ENCODE measurements at places on chromosomes 3 and 15.

DNA sequence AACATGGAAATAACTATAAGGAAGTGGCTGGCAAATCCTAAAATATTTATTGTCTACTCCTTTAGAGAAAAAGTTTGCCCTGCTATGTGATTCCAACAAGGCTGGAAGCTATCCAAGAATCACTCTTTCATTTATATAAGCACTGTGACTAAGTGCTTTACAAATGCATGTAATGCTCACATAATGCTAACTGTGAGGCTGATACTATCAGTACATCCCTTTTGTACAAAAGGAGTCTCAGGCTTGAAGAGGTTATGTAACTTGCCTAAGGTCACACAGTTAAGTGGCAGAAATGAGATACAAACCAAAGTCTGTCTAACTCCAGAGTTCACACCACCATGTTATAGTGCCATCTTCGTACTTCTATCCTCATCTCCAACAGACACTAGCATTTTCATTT is 17.0 kb downstream of the TOPBP1 start:
- peak; percentile 42 for DNase-seq

DNA sequence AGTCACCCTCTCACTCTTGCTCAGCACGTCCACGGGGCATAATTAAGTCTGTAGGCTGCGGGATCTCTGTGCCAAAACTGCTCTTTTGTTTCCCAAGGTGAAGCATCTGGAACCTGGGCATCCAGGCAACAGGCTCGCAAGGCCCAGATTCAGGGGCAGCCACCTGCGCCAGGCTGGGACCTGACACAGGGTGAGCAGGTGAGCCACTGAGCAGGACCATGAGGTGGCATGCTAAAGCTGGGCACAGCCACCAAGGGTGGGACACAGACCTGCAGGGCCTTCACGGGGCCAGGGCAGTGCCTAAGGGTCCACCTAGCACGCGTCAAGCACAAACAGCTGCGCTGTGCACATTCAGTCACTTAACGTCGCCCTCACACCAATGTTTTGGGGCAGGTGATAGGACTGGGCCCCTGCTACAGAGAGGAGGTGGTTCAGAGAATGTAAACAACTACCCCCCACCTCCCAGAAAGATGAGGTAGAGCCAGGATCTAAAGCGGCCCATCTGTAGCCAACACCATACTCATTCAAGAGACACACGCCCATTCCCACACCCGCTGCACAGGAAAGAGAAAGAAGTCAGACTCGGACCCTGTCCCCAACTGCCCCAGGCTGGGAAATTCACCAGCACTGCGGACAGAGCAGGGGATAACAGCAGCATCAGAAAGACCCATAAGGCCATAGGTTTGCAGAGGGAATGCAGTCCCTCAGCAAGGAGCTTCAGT is 16.3 kb downstream of the XXYLT1 start:
- no peak for DNase-seq

DNA sequence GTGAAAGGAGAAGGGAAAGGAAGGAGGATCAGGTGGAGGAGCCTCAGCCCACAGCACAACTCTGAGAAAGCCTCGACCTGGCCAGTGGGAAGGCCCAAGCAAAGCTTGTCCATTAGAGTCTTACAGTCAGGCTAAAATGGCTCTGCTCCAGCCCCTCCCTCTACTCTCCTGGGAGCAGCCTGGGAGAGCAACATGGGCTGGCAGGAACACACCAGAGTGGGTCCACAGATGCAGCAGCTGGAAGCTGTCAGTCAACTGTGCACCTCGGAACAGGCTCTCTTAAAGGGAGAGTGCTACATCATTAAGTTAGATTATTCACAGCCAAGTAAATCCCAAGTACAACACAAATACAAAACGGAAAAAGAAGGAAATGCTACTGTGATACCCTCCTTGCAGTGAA is 98.0 kb upstream of the LIMD1 start:
- DNase-seq, result no peak

- DNase-seq, result no peak
Measured at GRCh38 chr3:26591926-26592325, 30.6 kb upstream of the LRRC3B start.

DNA sequence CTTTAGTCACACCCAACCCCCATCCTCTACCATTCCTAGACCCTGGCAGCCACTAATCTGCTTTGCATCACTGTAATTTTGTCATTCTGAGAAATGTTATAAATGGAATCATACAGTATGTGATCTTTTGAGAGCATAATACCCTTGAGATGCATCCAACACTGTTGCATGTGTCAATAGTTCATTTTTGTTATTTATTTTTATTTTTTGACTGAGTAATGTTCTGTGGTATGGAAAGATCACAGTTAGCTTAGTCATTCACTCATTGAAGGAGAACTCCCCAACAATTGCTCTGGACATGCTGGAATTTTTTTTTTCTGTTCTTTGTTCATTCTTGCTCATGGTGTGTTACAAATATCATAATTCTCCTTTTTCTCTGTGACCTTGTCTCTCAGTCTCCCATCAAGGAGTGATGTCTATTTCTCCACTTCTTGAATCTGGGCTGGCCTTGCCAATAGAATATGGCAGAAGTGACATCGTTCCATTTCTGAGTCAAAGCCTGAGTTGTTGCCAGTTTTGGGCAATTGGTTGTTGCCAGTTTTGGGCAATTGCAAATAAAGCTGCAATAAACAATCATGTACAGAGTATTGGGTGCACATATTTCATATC is 6.8 kb upstream of the ADPGK start:
- no peak for DNase-seq

GRCh38 chr3:19688767-19689166 is 245.2 kb downstream of the EFHB start:
- peak; percentile 4 for DNase-seq

GRCh38 chr3:40660554-40660953 is 135.8 kb downstream of the ZNF621 start:
- DNase-seq, result no peak

DNA sequence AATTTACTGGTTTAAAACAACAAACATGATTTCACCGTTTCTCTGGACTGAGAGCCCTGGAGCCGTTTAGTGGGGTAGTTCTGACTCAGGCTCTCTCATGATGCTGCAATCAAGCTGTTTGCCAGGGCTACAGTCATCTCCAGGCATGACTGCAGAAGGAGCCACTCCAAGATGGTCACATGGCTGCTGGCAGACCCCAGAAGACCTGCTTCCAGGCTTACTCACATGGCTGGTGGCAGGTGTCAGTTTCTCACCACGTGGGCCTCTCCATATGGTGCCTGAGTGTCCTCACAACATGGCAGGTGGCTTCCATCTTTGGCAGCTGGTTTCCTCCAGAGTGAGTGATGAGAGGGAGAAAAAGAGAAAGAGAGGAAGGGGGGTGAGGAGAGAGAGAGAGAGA is 378.3 kb upstream of the RGMA start:
- DNase-seq, result peak; percentile 22

DNA sequence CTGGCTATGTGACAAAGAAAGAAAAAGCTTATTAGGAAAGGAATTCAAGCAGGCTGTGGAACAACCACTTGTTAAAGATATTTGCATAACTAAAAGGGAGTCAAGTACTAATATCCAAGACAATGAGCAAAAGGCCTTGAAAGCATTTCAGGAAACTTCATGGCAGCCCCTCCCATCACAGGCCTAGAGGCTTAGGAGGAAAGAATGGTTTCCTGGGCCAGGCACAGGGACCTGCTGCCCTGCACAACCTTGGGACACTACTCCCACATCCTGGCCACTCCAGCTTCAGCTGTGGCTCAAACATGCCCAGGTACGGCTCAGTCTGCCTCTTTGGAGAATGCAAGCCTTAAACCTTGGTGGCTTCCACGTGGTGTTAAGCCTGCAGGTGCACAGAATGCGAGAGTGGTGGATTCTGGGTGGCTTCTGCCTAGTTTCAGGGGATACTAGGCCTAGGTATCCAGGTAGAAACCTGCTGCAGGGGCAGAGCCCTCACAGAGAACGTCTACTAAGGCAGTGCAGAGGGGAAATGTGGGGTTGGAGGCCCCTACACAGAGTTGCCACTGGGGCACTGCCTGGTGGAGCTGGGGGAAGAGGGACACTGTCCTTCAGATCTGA is 121.6 kb downstream of the OPA1 start:
- DNase-seq, result no peak

GRCh38 chr3:134368751-134369105 is 5.5 kb downstream of the AMOTL2 start:
- no peak for DNase-seq

DNA sequence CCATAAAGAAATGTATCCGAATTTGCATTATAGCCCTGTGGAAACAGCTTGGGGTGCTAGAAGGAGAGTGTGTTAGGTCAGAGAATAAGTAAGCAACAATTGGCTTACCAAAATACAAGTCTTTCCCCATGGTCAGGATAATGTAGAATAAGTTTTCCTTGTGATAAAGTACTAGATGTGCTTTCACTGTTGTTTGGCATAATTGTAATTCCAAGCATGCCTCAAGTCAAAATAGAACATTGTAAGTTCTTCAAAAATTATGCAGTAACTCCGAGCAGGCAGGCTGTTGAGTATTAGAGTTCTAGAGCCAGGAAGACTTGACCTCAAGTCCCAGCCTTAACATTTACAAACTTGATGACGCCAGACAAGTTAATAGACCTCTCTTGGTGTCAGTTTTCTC is 242.0 kb downstream of the TUSC7 start:
- no peak for DNase-seq

DNA sequence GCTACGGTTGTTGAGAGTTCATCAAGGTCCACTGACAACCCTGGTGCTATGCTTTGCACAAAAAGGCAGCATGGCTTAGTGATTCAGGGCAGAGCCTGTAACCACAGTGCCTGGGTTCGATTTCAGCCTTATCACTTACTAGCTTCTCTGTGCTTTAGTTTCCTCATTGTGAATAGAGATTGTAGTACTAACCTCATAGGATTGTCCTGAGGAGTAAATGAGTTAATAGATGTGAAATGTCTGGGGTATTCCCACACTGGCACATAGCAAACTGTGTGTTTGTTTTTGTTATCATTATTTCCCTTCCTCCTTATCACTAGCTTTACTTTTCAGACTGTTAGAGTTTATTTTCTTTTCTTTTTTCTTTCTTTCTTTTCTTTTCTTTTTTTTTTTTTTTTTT is 16.3 kb downstream of the CRTAP start:
- no peak for DNase-seq

DNA sequence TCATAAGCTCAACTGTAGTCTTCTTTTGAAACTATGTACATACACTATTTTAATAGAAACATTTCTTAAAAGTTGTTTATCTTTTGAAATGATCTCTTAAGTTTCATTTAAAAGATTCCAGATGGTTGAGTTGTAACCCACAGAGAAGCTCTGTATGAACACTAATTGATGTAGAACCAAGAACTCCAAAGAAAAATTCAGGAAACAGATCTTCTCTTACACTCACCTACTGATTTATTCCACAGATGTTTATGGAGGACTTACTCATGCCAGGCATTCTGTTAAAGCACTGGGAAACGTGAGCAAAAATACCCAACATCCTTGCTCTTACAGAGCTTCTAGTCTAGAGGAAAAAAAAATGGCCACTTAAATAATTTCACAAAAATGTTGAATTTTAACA is 551.1 kb downstream of the NAALADL2 start:
- DNase-seq, result no peak

- DNase-seq, result no peak
Measured at GRCh38 chr3:183564046-183564445, 8.5 kb upstream of the KLHL6 start.

DNA sequence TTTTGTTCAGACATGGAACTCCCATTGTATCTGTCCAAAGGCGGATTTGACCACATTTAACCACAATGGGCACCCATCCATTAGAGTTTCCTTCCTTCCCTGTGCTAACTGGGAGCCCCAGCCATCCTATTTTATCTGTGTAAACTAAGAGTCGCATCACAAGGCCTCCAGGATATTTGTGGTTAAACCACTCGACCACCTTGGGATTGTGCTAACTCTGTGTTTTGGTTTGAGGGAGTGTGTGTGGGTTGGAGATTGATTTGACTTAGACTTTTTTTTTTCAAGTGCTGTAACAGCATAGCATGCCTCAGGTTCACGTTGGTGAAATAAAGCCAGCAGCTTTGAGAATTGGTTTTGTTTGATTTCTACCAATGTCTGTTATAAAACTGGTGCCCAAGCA is 100.4 kb upstream of the TP63 start:
- no peak for DNase-seq

DNA sequence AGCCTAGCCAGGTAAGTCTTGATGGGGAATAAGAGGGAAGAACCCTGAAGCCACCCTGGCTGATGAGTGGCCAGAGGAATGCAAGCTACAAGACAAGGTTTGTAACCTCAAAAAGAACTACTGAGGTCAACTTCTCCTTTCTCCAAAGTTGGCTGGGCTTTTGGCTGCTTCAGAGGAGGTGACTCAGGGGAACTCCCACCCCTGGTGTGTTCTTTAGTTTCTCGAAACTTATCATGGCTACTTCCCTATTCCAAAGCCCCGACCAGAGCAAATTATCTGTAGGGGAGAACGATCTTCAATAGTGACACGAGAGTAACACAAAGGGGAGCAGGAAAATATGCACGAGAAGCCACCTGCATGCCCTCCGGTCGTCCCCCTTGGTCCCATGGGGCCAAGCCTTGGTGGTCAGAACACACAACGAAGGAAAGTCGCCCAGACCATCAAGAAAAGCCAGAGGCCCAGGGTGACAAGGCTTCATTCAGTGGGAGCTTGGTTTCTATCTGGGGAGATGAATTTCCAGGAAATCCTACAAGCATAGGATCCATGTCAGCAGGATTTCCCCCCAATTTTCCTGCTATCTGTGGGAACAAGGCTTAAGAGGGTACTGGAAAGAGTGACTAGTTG is 6.5 kb upstream of the BCL2A1 start:
- DNase-seq, result no peak

DNA sequence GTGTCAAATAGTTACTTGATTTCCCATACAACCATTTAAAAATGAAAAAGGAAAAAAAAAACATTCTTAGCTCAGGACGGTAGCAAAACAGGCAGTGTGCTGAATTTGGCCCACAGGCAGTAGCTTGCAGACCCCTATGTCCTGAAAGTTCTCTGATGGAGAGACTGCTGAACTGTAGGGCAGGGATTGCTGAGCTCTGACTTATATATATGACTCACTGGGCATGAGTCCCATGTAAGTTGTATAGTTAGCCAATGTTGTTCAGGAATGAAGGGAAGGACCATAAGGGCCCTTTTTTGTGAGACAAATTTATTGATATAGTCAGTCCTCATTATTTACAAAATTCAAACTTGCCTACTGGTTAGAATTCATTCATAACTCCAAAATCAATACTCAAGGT is 36.9 kb upstream of the FRMD4B start:
- DNase-seq, result no peak

DNA sequence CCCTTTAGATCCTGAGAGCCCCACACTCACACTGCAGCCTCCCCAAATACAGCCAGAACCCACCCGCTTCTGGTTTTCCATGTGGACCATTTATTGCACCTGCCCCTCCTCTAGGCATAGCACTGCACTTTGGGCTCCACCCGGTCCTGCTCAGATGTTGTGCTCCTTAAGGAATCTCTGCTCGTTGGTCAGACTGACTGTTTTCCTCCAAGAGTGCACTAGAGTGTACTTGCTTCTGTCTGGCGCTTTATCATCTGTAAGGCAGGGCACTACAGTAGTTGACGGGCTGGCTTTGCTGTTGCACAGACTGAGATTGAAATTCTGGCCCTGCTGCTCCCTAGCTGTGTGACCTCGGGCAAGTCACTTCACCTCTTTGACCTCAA is 124.1 kb downstream of the CACNA1D start:
- DNase-seq, result no peak
